CD4-positive, alpha-beta T cell treated with Interleukin-6 at 100 ng/mL for 8 hours (primary cell): ENCODE measurements at places on chromosomes 3 and 15.

- DNase-seq, result peak; percentile 75
Observed at GRCh38 chr3:71492974-71493771, 90.4 kb downstream of the FOXP1 start.

DNA sequence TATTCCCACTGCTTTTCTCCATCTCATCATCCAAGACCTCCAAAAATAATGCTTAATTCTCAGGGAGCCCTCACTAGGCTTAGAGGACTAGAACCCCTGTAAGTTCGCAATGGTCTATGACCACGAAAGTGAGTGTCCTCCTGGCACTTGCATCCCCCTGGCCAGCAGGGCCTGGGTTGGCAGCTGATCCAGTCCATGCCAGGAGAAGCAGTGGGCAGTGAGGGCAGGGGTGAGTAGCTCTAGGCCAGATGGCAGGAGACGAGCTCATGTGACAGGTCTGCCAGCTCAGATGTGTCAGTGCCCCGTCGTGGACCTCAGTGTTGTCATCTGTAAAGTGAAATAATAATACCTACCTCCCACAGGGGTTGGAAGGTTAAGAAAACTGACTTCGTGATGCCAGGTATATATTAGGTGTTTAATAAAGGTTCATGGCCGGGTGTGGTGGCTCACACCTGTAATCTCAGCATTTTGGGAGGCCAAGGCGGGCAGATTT lies 11.1 kb downstream of the GP5 start:
- DNase-seq, result no peak

GRCh38 chr3:30915782-30916181 lies 21.3 kb upstream of the GADL1 start:
- no peak for DNase-seq

- no peak for DNase-seq
Observed at GRCh38 chr3:189001559-189001958, 170.2 kb upstream of the TPRG1 start.

DNA sequence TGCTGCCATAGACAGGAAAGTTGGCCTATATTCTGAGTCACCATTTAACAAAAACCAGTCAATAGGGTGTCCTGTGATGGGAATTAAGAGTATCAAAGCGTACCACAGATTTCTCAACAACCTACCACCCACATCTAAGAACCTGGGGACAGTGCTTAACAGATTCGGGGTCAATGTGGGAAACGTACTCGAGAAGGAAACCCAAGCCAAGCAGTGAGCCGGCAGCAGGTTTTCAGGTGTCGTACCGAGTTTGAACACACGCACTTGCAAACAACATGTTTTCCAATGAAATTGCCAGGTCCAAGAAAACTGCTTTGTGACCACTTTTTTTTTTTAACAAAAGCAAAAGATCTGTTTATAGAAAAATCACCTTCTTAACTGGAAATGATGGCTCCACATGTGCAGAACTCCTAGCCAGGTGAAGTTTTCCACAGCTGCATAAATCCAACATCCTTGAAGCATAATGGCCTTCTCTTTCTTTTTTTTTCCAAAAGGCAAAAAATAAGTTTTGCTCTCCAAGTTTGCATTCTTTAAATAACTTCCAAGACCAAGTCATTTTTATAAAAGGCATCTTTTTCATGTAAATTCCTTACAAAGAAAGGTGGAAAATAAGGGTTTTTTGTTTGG lies 45.7 kb downstream of the ADAMTS17 start:
- no peak for DNase-seq

DNA sequence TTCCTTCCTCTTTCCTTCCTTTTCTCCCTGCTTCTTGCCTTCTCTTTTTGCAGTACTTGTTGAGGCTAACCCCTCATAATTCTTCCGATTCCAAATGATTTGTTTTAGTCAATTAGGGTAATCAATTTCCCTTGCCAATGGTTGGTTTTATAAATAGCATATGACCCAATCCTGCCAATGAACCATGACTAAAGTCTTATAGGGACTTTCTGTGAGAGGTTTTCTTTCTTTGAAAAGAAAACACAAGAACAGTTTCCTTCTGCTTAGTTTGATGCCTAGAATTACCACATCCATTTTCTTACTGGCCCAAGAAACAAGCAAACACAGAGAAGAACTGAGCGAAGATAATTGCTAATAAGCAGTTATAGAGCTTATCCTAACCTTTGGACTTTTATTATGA lies 292.5 kb upstream of the SATB1 start:
- DNase-seq, result no peak

DNA sequence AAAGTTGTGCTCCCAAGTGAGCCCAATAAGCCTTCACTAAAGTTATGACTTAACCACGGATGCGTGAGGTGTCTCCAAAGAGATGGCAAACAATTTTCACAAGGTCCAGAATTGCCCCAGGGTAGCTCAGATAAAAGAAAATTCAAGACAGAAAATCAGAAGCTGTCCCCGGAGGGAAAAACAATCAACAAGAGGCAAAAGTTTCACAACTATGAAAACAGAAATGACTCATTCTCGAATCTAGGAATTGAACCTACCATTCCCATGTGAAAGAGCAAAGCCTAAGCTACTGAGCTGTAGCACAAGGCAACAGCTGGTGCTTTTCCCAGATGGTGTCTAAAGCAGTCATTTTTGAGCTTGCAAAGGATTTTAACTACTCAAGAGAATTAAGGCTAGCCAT lies 33.5 kb upstream of the MKRN3 start:
- no peak for DNase-seq

- peak; percentile 9 for DNase-seq
Observed at GRCh38 chr3:100209948-100210771, 50.6 kb upstream of the TBC1D23 start.

- no peak for DNase-seq
Observed at GRCh38 chr3:140004271-140004670, 69.3 kb downstream of the CLSTN2 start.

- DNase-seq, result no peak
Observed at GRCh38 chr3:52893723-52894122, 3.6 kb downstream of the STIMATE start.

- no peak for DNase-seq
Observed at GRCh38 chr3:39415983-39416382, 9.5 kb downstream of the RPSA start.

GRCh38 chr3:179020112-179020511 lies 51.5 kb downstream of the ZMAT3 start:
- DNase-seq, result no peak

DNA sequence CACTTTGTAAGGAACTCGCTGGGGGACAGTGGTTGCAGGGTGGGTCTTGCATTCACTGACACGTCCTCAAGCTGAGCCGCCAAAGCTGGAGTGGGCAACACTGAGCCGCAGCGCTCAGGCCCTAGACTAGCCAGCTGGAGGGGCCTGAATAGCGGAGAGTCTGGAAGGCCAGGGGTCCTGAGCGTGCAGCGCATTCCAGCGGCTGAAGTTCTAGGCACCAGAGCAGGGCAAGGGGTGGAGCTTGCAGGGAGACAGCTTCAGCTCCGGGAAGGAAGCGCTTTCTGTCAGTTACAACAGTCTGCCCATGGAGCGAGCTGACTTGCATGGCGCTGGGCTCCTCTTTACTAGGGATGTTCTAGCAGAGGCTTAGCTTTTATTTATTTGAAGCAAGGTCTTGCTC lies 2.7 kb downstream of the MAP6D1 start:
- DNase-seq, result no peak

DNA sequence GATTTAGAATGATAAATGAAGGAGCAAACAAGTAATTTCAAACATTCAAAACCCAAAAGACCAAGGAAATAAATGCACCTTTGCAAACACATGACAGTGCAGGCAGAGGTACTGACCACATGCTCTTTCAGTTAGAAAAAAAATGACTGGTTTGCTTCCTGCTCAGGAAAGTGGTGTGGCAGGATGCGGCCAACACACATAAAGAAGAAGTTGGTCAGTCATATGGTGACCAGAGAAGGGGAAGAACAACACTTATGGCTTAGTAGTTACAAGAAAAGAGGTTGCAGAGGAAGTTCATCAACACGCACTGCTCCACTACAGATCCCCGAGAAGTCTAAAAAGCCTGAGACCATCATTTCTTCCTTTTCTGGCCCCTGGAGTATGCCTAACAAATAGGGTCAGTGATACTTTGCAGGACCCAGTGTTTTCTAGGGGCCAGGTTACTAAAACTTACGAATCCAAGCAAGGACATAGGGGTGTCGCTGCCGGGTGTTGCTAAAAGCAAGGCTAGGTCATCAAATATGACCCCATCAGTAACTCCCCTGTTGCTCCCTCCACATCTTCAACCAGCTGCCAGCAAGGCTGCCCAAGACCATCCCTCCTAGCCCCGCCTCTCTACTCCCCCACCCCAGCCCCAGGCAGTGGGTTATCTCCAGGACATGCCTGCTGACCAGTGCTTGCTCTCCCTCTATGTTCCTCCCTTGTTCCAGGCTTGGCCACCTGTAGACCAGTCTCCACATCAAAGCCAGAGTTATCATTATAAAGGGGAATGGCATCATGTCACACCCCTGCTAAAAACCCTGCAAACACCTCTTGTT lies 11.2 kb downstream of the ATP8B4 start:
- no peak for DNase-seq

DNA sequence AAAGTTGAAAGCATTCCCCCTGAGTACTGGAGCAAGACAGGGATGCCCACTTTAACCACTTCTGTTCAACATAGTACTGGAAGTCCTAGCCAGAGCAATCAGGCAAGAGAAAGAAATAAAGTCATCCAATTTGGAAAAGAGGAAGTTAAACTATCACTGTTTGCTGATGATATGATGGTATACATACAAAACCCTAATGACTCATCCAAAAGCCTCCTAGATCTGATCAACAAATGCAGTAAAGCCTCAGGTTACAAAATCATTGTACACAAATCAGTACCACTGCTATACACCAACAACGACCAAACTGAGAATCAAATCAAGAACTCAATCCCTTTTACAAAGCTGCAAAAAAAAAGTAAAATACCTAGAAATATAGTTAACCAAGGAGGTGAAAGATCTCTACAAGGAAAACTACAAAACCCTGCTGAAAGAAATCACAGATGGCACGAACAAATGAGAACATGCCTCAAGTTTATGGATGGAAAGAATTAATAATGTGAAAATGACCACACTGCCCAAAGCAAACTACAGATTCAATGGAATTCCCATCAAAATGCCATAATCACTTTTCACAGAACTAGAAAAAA lies 40.3 kb downstream of the RPL39L start:
- DNase-seq, result no peak

DNA sequence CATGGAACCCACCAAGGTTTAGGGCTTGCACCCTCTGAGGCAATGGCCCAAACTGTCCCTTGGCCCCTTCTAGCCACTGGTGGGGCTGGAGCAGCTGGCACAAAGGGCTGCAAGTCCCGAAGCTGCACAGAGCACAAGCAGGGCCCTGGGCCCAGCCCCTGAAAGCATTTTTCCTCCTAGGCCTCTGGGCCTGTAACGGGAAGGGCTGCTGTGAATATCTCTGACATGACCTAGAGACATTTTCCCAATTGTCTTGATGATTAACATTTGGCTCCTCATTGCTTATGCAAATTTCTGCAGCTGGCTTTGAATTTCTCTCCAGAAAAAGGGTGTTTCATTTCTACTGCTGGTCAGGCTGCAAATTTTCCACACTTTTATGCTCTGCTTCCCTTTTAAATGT lies 151.5 kb upstream of the CADPS start:
- no peak for DNase-seq

DNA sequence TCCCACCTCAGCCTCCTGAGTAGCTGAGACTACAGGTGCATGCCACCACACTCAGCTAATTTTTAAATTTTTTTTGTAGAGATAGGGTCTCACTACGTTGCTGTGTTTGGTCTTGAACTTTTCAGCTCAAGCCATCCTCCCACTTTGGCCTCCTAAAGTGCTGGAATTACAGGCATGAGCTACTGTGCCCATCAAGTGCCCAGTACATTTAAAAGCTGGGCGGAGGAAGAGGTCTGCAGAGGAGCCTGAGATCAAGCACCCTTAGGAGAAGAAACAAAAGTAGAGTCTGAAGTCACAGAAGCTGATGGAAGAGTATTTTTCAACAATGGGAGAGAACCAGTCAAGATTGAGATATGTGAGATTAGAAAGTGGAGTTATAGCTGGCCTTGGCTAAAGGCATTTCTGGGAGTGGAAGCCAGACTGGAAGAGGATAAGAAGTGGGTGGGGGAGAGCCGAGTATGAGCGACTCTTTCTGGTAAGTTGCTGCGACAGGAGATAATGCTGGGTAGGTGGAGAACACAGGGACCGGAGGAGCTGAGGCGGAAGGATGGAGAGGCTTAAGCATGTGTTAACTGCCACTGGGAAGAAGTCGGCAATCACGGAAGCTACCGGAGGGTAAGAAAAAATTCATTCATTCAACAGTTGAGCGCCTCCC lies 782 bp upstream of the IREB2 start:
- DNase-seq, result no peak

DNA sequence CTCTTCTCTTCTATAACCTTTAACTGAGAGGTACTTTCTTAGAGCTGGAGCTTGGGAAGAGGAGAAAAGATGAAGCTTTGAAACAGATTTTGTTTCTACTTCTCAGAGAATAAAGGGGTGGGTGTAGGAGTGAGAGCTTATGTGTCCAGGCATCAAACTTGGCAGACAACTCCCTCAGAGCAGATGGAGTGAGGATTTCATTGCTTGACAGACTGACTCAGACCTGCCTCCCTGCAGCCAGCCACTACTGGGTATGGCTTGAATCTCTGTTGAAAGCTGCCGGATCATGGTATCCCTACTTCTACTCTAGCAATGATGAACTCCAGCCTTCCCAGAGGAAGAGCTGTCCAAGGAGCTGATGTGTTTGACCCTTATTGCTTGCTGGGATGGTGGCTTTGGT lies 36.7 kb downstream of the SYN2 start:
- no peak for DNase-seq

DNA sequence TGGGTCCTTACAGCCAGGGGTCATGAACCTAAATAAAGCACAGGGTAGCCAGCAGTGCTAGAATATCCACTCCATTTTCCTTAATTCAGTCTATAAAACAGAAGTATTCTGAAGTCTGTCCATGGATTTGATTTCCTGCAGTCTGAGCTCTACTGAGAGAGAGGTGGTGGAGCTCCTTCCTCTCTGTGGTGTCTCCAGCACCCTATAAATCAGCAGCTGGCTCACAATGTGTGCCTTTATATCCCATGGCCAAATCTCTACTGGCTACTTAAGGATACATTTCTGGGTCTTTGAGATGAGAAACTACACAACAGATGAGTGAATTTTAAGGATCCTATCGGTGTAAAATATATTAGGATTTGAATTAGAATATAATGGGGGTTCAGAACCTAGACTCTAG lies 339.9 kb upstream of the RBMS3 start:
- DNase-seq, result no peak

- no peak for DNase-seq
Observed at GRCh38 chr3:128263118-128263517, 109.8 kb downstream of the EEFSEC start.

- DNase-seq, result no peak
Observed at GRCh38 chr3:126119008-126119675, 35.2 kb upstream of the SLC41A3 start.

- DNase-seq, result no peak
Observed at GRCh38 chr3:74426571-74426970, 187.9 kb downstream of the CNTN3 start.

- DNase-seq, result no peak
Observed at GRCh38 chr3:153052096-153052460, 109.9 kb upstream of the RAP2B start.
